Activated CD8-positive, alpha-beta memory T cell treated with anti-CD3 and anti-CD28 coated beads for 4 hours (primary cell): ENCODE measurements at places on chromosomes 1 and 21.
A peak's percentile ranks its signal among the peaks of the same experiment; 100 is the strongest.

GRCh38 chr21:44949779-44950198, 10.0 kb downstream of the SLX9 start:
- peak; percentile 63 for DNase-seq

DNA sequence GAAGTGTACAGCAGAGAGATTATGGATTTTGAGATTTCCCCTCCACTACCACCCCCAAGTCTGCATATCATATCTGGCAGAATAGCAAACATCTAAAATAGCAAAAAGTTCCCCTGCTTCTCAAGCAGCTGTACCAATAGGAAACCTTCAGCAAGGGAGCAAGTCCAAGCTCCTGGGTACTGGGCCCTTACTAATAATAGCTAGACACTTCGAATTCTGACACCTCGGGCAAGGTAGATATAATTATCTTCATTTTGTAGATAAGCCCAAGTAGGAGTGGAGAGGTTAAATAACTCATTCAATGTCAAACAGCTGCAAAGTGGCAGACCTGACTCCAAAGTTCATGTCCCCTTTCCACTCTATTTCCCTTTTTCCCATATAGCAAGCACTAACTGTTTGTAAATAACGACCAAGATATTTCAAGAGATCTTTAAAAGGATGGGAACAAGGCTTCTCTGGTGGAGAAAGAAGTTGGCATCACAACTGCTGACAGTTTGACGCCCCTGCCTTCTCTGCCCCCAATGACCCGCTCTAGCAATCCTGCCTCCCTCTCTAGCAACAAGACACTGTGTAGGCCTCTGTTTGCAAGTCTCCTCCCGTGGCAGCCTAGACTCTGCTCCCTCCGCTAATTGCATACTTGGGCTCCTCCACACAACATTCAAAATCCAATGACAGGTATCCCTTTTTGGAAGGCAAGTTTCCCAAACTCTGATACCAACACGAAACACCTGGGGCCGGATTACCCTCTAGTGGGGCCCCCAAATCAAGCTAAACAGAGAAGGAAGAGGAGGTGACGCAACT, 18.7 kb upstream of the ADAR start:
- DNase-seq = no peak

- DNase-seq = no peak
Measured at GRCh38 chr1:34265396-34265795, 88.7 kb downstream of the C1orf94 start.

- DNase-seq = no peak
Measured at GRCh38 chr1:190759807-190760206, 282.1 kb upstream of the BRINP3 start.

- DNase-seq = no peak
Measured at GRCh38 chr1:241229216-241229615, 127.8 kb downstream of the RGS7 start.

DNA sequence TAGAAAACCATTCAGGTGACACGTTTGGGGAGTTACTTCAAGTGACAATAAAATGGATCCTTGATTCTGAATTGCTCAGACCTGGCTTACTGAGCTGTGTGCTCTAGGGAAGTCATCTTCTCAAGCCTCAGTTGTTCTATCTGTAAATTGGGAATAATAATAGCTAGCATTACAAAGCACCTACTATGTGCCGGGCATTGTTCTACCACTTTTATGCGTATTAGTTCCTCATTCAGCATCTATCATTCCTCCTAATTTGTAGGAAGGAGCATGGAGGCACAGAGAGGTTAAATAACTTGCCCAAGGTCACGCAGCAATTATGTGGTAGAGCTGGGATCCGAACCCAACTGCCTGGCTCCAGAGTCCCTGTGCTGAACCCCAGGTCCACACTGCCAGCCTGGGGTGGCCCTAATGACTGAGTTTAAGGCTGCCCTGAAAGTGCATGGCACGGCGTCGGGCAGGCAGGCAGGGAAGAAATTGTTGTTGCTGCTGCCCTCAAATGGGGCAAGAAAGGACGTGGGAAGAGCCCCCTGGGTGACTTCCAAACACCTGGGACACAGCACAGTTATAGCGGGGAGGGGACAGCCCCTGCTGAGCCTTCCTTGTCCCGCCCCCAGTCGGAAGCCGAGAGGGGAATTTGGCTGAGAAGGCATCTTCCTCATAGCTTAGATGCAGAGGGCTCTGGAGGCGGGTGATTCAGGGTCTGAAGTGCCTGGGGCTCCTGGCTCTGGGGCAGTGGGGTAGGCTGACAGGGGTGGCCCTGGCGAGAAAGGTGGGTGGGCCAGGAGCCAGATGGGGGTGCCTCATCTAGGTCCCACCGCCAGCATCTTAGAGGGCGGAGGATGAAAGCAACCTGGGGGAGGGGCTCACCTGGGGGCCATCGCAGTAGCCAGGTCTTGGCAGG, 86.5 kb upstream of the IFFO2 start:
- DNase-seq = no peak

GRCh38 chr21:35814858-35815619, 245.3 kb downstream of the SETD4 start:
- no peak for DNase-seq

DNA sequence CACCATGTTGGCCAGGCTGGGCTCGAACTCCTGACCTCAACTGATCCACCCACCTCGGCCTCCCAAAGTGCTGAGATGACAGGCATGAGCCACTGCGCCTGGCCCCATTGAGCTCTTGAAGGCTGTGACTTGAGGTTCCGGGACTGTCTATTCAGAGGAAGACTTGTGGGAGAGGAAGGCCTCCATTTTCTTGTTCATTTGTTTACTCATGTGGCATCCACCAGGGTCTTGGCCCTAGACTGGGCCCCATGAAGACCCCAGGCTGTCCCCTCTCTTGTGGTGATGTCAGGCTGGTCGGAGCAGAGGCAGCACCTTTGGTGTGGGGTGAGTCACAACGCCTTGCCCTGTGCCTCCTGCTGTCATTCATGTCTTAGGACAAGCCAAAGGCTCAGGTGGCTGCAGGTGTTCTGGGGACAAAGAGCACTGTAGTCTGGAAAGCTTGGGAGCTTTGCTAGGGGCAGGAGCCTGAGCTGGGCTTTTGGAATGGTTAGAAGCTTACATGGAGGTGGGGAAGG, 224.6 kb upstream of the C1orf174 start:
- no peak for DNase-seq

- no peak for DNase-seq
Measured at GRCh38 chr1:210236840-210237409, 4.3 kb downstream of the SERTAD4 start.
